ENCODE measurements at places on chromosomes 6 and 20.

DNA sequence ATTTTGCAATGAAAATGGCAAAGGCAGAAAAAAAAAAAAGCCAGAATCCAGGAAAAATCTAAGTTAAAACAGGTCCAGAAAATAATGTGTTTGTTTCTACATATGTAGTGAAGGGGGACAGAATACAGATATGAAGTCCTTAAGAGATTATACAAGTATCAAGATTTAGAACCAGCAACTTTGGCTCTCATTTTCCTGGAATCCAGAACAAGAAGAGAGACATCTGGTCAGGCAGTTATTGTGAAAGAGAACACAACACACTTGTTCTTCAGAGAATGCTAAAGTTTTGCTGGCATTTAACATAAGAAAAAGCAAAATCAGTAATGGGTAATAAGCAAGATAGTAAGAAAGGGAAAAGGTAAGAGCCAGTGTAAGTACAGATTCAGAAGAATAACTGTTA is 21.1 kb downstream of the BAG2 start:
- no peak for DNase-seq

GRCh38 chr6:107198631-107199416 is 83.5 kb upstream of the BEND3 start:
- no peak for DNase-seq

DNA sequence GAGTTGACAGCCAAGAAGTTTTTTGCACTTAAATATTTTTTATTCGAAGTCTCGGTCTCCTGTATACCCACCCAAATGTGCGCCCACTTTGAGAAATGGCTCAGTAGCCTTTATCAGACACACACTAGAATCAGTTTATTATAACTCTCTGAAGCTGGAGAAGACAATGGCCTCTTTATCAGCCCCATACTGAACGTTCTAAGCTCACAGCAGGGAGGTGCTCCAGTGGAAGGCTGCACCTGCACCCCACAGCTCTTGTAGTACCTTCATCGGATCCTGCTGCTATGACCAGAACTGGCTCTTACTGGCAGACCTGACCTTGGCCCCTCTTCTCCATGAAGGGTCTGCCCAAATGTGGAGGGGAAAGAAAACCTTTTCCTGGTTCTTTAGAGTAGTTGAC is 165.0 kb upstream of the SCGN start:
- no peak for DNase-seq

GRCh38 chr6:131383421-131384411 is 189.3 kb upstream of the ARG1 start:
- DNase-seq: no peak

- DNase-seq: peak; percentile 52
Observed at GRCh38 chr20:2524709-2525506, 11.5 kb upstream of the TMC2 start.

GRCh38 chr6:28349344-28349891 is 329 bp upstream of the ZKSCAN3 start:
- no peak for DNase-seq

DNA sequence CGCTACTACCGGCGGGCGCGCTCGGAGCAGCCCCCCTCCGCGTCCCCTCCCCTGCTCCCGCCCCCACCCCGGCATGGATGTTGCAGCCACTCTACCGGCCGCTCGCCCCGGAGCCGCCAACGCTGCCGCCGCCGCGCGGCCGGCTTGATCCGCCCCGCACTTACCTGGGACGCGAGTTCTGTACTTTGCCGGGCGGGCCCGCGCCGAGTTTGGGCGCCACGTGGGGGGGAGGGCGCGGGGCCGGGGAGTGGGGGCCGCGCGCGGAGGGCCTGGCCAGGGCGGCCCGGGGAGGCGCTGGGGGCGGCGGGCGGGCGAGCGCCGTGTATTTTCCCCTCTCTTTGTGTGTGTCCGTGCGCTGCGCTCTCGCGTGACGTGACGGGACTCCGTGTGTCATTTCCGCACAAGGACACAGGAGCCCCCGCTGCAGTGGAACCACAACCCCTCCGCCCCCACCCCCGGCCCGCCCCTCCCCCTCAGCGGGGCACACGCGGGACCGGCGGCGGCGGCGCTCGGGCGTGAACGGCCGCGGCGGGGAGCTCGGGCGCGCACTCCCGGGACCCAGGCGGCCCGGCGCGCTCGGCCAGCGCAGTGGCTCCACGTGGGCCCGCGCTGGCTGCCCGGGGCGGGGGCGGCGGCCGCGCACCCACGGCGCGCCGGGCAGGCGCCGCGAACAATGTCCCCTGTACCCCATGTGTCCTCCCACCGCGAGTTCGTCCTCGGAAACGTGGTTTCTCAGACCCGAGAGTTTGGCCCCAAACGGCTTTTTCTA is at the start of gene BEND3:
Gene BEND3 (minus strand): TSS at position 590 of the 769 bp plus-strand sequence. CDS start 16,230 bp downstream, outside the sequence.
- peak; percentile 59 for DNase-seq

DNA sequence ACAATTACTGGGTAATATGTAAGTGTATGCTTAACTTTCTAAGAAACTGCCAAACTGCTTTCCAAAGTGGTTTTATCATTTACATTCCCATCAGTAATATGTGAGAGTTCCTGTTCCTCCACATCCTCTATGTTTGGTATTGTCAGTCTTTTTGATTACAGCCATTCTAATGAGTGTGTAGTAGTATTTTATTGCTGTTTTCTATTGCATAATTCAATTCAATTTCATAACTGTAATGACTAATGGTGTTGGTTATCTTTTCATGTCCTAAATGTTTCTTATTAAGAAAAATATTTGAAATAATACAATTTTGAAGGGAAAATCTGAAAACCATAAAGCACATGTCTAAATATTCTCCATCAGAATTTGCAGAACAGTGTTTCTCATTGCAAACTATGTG is 119.3 kb downstream of the MAP3K7 start:
- DNase-seq: no peak

DNA sequence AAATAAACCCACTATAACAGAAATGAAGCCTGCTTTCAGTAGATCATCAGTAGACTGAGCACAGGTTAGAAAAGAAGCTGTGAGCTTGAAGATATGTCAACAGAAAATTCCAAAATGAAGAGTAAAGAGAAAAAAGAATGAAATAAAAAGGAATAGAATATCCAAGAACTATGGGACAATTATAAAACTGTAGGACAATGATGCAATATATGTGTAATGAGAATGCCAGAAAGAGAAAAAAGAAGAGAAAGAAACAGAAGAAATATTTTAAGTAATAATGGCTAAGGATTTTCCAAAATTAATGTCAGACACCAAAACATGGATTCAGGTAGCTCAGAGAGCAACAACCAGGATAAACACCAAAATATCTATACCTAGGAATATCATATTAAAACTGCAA is 191.4 kb upstream of the PLN start:
- DNase-seq: no peak

DNA sequence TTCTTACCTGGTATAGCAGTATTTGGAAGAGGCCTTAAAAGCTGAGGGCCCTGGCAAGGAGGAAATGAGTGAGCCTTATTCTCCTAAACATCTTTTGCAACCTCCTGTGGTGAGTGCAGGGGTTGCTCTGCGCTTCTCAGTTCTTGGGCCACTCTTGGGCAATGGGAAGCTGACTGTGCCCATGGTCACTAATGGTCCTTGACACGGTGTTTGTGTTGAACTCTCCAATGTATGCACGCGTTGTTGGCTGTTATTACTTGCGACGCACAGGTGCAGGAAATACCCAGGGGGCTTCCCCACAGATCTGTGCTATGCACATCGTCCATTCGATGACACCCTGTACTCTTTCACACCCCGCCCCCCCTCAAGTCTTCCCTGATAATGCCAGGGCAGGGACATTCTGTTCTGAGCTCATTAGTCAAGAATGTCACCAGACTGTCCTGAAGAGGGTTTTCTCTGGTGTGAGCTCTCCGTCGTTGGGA is 79.7 kb downstream of the EDN1 start:
- no peak for DNase-seq

GRCh38 chr6:81491454-81492101 is 260.9 kb downstream of the TENT5A start:
- DNase-seq: no peak

- DNase-seq: no peak
Observed at GRCh38 chr6:45558858-45559257, 181.1 kb upstream of the SUPT3H start.

GRCh38 chr20:23186808-23187207 is 100.7 kb upstream of the CD93 start:
- DNase-seq: no peak

DNA sequence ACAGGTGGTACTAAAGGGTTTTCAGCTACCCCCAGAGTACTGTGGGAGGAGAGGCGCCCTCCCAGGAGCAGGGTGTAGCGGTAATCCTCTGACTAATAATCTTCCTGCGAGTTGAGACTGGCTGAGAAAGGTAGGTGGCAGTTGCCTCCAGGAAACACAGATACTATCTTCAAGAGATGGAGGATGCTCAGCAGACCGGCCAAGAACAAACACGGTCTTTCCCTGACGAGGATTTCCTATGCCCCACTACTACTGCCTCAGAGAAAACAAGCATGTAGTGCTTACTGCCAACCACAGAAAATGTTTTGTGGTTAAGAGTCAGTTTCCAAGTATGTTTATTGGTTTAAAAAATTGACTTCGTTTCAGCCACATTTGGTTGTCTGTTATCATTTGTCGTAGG is 26.8 kb downstream of the C6orf89 start:
- DNase-seq: peak; percentile 74

DNA sequence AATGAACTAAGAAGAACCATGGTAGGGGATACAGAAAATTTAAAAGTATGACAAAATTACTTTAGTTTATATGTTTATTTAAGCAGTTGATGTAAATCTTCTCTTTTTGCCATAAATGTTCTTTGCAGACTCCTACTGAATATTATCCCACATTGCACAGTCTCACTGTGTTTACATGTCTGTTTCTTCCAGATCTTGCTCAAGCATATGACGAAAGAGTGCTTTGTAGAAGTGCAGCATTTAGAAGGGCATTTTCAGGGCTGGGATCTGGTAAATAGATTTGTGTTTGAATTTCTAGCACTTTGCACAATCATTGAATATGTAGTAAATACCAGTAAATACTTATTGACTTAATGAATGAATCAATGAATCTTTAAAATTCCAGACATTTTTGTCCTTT is 152.0 kb upstream of the EPHA7 start:
- no peak for DNase-seq

GRCh38 chr20:3782597-3782996 is 1.3 kb upstream of the SPEF1 start:
- no peak for DNase-seq

DNA sequence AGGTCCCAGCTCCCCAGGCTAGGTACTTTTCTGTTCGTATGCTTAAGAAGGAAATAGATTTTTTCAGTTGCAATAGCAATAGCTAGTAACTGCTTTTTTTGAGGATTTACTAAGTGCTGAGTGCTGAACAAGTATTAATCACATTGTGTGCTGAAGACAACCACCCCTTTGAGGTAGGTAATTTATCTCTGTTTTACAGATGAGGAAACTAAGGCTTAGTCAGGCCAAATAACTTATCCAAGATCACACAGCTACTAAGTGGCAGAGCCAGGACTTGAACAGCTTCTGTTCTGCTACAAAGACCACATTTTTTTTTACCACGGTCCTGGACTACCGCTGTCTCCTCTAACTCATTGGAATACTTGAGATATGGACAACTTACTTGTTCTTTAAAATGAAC is 39.8 kb downstream of the LRRN4 start:
- no peak for DNase-seq

DNA sequence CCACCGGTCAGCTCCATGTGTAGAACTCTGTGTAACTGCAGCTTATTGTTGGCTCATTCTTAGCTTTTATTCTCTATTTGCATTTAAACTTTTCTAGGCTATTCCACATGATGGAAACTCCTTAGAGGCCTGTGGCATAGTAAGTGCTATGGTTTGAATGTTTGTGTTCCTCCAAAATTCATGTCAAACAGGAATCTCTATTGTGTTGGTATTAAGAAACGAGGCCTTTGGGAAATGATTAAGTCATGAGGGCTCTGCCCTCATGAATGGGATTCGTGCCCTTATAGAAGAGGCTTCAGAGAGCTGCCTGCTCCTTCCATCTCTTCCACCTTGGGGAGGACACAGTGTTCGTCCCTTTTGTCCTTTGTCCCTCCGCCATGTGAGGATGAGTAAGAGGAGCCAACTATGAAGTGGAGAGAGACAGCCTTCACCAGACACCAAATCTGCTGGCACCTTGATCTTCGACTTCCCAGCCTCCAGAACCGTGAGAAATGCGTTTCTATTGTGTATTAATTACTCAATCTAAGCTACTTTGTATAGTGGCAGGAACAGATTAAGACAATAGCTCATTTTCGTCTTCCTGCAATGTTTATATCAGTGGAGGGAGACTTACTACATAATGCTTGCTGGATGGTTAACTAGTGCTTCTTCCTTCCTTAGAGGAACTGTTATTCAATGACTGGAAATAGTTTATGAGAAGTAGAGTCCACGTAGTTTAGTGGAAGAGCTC is 361.1 kb downstream of the FARS2 start:
- DNase-seq: no peak

DNA sequence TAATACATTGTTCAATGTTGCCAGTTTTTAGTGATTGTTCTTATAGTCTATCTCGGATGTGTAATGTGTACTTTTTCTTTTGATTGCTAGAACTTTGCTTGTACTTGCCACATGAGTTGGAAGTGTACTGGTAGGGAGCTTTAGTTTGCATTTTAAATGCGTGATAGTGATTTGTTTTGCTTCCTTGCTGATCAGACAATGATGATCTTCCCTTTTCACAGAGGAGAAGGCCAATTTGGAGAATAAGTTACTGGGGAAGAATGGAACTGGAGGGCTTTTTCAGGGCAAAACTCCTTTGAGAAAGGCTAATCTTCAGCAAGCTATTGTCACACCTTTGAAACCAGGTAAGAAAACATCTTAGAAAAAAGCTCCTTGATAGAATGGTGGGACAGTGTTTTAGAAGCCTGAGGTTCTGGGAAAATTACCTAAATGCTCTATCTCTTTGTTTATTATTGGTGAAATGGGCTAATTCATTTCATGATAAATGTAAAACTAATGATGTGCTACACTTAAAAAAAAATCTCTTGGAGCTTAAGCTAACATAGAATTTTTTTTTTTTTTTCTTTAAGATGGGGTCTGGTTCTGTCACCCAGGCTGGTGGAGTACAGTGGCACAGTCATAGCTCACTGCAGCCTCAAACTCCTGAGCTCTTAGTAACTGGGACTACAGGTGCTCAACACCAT is 20.9 kb downstream of the TPX2 start:
- no peak for DNase-seq

GRCh38 chr20:25318471-25319240 is 70.8 kb downstream of the PYGB start:
- DNase-seq: no peak

- no peak for DNase-seq
Observed at GRCh38 chr6:53746442-53747103, 48.2 kb upstream of the LRRC1 start.
